ENCODE measurements at places on chromosomes 7 and 10. TPM values are rescaled to one million over a fixed set of nuclear protein-coding genes. Genes with fewer than 3 reads are reported as not detected.

GIMAP6 gene
- total RNA-seq = 55.8 TPM

DNA sequence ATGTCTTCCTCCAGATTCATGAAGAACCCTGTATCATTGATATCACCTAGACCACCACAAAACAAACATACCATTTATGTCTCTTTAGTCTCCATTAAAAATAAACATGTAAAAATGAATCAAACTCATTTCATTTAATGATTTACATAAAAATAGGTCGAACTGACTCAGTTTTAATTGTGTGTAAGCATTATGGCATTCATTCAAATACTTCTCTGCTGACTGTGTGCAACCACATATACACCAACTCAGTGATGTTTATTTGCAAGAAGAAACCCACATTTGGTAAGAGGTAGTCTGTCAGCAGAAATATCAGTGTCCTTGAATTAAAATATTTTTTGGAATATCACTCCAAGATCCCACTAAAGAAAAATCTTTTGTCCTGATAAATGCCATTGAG is 30.5 kb downstream of the ABCB1 start:
- no peak overlapping the region for H3K27ac ChIP-seq
- DNase-seq = no peak
- H3K27me3 ChIP-seq = no peaks in the 10 kb centered on the region
- peaks cover 17% of the 10 kb centered on the region for H3K4me1 ChIP-seq
- no peak overlapping the region for H3K4me3 ChIP-seq

DNA sequence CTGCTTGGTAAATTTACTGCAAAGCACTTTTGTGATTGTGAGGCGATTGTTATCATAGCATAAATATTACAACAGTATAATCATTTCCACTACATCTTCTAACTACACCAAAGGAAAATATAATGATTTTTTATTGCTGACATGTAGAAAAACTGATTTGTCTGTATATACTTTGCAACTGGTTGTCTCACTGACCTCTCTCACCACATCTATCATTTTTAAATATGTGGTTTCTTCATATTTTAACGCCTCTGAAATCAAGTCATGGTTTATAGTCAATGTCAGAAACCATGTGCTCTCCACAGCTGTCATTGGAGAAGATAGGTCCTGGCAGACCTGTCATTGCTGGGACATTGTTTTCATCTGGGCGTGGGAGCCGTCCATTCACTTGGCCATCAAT is 315.4 kb upstream of the KLF6 start:
- no peak overlapping the region for H3K4me3 ChIP-seq
- H3K27ac ChIP-seq = no peak overlapping the region
- DNase-seq = no peak
- H3K27me3 ChIP-seq = no peaks in the 10 kb centered on the region

- H3K27ac ChIP-seq = no peak overlapping the region
- H3K4me1 ChIP-seq = no peaks in the 10 kb centered on the region
- no peaks in the 10 kb centered on the region for H3K36me3 ChIP-seq
- no peak for DNase-seq
- H3K27me3 ChIP-seq = no peaks in the 10 kb centered on the region
Observed at GRCh38 chr10:61135276-61135721, 191.3 kb upstream of the RHOBTB1 start.

- no peaks in the 10 kb centered on the region for H3K4me1 ChIP-seq
- H3K36me3 ChIP-seq = no peaks in the 10 kb centered on the region
- H3K4me3 ChIP-seq = no peak overlapping the region
Observed at GRCh38 chr10:34272316-34272715, 542.8 kb downstream of the PARD3 start.

KLF14 gene
- not detected for total RNA-seq

DNA sequence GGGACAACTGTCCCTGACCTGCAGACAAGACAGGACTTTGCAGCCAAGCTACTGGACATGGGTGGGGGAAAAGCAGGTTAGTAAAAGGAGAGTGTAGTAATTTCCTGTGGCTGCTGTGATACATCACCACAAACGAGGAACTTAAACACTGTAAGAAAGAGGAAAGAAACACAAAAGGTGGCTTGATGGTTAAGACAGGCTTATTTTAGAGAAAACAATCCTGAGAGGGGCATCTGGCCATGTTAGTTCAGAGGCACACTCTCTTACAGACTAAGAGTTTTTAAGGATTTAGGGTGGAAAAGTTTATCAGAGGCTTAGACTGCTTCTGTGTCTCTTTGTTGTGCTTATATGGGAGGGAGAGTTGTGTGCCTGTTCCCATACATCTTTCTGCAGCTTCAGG is 667.0 kb downstream of the TYW1 start:
- no peaks in the 10 kb centered on the region for H3K27me3 ChIP-seq
- no peak overlapping the region for H3K4me3 ChIP-seq
- no peak overlapping the region for H3K27ac ChIP-seq
- no peak for DNase-seq
- no peaks in the 10 kb centered on the region for H3K4me1 ChIP-seq

DNA sequence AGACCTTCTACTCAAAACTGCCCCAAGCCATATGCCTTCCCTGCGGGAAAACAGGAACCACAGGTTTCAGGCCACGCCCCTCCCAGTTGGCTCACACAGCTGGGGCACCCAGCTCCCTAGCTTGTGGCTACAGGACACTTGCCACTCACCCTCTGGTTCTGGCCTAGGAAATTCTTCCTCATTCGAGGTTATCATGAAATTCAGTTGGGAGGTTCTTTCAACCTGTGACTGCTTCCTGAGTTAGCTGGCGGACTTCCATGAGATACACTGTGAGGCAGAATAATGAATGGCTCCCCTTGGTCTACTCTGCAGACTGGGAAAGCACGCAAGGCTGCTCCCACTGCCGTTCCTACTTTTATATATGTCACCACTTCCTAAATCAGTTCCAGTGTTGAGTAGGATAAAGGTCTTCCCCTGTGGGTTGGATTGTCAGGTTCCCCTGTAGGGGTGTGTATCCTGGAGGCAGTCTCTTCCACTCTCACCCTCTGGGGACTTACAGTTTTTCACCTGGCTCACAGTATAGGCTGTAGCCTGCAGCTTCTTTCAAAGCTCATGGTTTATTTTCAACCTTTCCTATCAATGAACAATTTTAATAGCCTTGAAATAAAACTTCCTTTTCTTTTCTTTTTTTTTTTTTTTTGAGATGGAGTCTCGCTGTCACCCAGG is 37.0 kb downstream of the GPR22 start:
- no peaks in the 10 kb centered on the region for H3K27me3 ChIP-seq
- H3K27ac ChIP-seq = no peak overlapping the region
- H3K36me3 ChIP-seq = no peaks in the 10 kb centered on the region

DNA sequence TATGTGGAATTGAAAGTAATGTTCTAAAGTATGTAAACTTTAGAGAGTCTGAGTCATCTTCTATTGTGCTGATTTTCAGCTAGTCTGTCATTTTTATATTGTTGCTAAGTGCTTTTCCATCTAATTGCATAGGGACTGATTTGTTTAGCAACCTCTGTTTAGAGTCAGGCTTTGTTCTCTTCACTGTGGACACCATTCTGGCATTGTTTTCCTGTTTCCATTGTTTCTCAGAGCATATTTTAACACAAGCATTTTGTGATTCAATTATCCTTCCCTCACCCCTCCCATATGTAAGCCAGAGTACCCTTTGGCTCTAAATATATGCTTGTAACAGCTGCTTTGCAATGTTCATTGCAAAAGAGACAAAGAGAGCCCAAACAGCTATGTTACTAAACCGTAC is 748.4 kb upstream of the PHF14 start:
- no peak overlapping the region for H3K4me3 ChIP-seq
- no peak overlapping the region for H3K27ac ChIP-seq
- no peaks in the 10 kb centered on the region for H3K4me1 ChIP-seq
- DNase-seq = no peak

GRCh38 chr10:111119637-111120036 is 42.8 kb downstream of the ADRA2A start:
- H3K4me3 ChIP-seq = no peak overlapping the region
- no peaks in the 10 kb centered on the region for H3K36me3 ChIP-seq
- no peak for DNase-seq
- peaks cover 17% of the 10 kb centered on the region for H3K27me3 ChIP-seq

- H3K27me3 ChIP-seq = no peaks in the 10 kb centered on the region
- no peaks in the 10 kb centered on the region for H3K4me1 ChIP-seq
- no peak overlapping the region for H3K4me3 ChIP-seq
- no peak for DNase-seq
- no peak overlapping the region for H3K27ac ChIP-seq
Observed at GRCh38 chr10:59970396-59971368, 64.3 kb upstream of the CCDC6 start.

AFAP1L2 gene
- 1.3 TPM for total RNA-seq

SLC18A3 gene
- total RNA-seq = not detected

All from natural killer cell treated with Interleukin-12 subunit alpha and Interleukin-12 subunit beta and Interleukin-15 and Interleukin-18, amount 100 ng/mL, for 72 hours (primary cell).